ENCODE measurements at places on chromosomes 12 and 14.
A peak's percentile ranks its signal among the peaks of the same experiment; 100 is the strongest.

GRCh38 chr12:51183349-51183748 is 10.4 kb upstream of the TFCP2 start:
- no peak for DNase-seq

DNA sequence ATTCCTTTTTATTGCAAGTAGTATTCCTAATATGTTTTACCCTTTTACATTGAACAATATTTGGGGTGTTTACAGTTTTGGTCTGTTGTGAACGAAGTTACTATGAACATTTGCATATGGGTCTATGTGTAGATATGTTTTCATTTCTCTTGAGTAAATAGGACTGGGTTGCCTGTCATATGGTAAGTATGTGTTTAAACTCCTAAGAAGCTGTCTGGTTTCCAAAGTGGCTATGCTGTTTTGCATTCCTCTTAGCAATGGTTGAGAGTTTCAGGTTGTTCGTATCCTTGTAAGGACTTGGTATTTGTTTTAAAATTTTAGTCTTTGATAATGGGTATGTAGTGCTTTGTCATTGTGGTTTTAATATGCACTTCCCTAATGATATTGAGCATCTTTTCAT is 6.3 kb downstream of the METAP2 start:
- no peak for DNase-seq

DNA sequence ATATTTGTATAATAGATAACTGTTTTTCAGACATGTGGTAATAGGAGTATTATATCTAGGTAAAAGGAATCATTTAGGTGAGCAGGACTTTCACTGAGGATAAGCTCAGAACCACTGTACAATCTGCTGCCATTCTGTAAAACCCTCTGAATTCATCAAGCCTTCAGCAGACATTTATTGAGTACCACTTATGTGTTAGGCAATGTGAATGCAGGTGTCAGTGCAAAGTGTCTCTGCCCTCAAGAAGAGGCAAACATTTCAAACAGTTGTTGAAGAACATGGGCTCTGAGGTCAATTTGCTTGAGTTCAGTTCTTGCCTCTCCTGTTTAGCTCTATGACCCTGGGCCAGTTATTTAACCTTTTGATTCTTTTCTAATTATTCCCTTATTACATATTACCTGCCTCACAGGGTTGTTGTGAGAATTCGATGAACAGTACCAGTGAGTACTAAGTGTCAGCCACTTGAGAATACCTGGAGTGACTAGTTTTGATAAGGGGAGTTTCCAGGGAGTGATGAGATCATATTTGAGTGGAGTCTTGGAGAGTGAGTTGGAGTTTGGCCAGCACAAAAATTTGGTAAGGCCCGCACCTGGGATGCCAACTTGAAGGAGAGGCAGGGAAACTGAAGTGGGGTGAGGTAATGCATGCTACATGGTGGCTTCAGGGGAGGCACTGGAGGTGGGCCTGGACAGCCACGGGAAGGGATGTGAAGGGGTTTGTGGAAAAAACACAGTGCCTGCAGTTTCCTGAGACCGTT is 33.7 kb downstream of the RASSF8 start:
- no peak for DNase-seq

DNA sequence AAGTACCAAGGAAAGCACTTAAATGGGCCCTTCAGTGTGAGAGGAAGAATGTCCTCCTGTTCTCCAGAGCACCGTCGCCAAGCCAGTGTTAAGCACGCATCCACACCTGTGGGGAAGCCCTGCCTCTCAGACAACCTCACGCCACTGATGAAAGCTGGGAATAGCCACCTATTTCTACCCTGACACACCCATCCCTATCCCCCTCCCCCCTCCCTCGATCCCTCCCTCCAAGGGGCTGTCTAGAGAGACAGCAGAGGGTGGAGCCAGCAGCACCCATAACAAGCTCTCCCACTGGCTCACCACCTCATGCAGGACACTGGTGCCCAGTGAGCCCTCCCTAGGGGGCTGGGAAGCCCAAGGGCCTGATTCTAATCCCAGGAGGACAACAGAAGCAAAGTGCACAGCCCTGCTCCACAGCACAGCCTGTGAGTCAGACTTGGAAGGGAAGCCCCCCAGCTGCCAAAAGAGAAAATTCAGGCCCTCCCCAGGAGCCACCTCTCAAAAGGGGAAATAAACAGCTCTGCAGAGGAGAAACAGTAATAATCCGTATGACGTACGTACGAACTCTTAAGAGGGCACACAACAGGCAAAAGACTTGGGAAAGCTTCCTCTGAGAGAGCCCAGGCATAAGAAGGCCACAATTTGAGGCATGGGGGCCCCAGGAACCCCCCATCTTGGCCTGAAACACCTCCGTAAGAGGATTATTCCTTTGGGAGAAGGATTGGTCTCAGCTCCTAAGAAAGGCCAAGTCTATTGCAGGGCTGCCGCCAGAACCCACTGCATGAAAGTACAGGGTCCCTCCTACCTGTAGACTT is 7.8 kb downstream of the PITPNM2 start:
- no peak for DNase-seq

DNA sequence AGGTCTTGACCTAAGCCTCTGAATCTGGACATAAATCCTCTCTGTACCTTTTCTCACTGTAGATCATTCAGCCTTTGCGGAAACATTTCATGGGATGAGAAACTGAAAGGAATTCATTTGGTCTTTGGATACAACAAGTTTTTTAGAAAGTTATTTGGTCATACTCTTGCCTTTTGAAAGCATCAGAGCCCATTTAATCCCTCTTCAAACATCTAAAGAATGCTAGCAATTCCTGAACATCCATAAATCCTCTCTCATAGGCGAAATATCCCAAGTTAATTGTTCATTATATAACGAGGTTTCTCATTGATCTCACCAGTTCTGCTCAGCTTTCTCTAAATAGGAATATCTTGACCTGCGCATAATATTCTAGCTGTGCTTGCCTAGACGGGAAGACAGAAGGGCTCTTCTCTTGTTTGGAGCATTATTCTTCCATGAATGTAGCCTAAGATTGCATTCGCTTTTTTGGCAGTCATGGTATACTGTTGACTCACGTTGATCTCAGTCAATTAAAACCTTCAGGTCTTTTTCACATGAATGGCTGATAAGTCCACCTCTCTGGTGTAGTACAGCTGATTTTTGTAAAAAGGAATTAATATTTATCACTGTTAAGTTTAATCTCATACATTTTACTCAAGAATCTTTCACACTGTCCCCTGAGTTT is 24.1 kb downstream of the NTN4 start:
- DNase-seq, result no peak

DNA sequence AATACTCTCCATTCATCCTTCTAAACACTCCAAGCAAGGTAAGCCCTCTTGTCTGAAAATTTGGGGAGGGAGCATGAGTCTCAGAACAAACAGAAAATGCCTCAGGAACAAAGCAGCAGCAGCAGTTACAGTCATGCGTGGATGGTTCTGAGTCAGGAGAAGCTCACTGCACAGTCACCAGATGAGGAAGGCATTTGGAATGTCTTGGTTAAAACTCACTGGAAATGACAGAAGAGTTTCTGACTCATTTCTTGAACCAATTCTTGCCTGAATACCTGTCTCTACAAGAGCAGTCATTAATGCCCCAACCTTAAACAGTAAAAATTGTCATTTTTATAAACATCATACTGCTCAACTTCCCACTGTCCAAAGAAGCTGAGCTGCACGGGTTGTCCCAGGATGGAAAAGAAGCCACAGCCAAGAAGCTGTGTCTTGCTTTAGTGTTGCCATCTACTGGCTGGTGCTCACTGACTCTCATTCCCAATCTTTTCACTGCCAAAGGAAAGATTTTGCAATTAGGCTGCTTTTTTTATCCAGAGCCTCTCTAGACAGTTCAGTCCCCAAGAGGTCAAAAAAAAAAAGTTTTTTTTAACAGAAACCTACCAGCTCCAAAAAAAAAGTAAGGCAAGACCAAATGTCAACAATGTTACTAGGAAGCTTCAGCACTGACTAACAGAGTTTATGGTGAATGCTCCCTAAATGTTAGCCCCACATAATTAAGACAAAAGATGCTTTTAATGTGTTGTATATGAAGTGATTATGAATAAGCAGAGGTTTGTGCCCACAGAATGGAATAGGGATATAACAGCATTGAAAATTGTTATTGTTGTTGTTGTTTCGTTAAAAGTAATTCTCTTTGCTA is 40.4 kb downstream of the KICS2 start:
- DNase-seq, result no peak

- no peak for DNase-seq
Measured at GRCh38 chr14:74140374-74140850, 55.7 kb downstream of the LIN52 start.

DNA sequence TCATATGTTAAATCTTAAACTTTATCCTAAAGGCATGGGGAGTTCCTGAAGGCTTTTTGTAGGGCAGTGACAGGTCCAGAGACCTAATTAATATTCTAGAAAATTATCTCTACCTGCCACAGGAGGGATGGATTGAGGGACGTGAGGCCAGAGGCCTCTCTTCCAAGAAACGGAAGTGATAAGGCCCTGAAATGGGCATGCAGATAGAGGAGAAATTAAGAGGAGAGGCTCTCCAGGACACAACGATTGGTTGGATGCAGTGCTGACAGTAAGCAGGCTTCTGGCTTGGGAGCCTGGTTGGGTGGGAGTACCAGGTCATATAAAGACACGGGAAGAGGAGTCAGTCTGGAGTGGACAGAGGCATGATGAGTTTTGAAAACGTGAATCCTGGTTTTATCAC is 3.1 kb upstream of the BORCS5 start:
- no peak for DNase-seq

DNA sequence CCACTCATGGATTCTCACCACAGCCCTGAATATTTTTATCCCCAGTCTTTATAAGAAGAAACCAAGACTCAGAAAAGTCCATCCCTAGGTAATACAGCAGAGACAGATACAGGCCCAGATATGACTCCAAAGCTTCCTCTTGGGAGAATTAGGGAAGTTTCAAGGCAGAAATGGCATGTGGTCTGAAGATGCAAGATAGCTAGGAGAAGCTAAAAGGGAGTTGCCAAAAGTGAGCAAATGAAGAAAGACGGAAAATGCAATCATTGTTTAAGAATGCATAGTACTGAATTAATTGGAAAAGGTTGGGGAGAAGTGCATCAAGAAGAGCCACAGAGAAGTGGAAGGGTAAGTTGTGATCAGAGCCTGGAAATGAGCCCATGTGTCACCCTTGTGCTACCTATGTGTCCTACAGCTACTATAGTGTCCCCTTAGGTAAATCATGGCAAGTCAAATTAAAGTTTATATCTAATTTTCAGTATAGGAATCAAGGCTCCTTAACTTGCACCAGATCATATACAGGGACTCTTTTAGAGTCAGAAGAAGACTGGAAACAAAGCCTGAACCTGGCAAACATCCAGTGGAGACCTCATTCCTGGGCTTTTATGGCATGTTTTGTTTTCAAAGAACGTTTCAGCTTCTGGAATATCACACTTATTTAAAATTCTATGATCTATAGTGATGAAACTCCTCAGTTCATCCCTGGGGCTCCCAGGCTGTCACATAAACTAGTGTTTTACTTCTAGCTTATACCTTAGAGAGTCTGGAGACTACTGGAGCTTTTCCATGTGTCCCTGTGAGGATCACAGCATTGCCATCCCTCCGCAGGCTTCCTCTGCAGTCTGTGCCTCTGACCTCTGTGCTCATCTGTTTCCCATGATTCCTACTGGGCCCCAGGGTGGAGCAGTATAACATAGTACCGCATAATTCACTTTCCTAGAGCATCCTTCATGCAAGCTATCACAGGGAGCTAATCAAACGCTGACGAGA is 189.0 kb upstream of the CDKN3 start:
- DNase-seq, result no peak

GRCh38 chr14:56422703-56423213 is 156.8 kb upstream of the TMEM260 start:
- DNase-seq, result no peak

- no peak for DNase-seq
Measured at GRCh38 chr12:46265734-46266133, 3.1 kb downstream of the SLC38A1 start.

- DNase-seq, result no peak
Measured at GRCh38 chr14:25680934-25681333, 631.0 kb upstream of the STXBP6 start.

- DNase-seq, result no peak
Measured at GRCh38 chr14:98792171-98792570, 479.8 kb downstream of the BCL11B start.

GRCh38 chr12:121499929-121500793 is 80.7 kb downstream of the KDM2B start:
- peak; percentile 48 for DNase-seq

- no peak for DNase-seq
Measured at GRCh38 chr14:101603096-101603495, 41.8 kb downstream of the DIO3 start.

- DNase-seq, result no peak
Measured at GRCh38 chr12:6367065-6367968, 8.0 kb downstream of the SCNN1A start.

DNA sequence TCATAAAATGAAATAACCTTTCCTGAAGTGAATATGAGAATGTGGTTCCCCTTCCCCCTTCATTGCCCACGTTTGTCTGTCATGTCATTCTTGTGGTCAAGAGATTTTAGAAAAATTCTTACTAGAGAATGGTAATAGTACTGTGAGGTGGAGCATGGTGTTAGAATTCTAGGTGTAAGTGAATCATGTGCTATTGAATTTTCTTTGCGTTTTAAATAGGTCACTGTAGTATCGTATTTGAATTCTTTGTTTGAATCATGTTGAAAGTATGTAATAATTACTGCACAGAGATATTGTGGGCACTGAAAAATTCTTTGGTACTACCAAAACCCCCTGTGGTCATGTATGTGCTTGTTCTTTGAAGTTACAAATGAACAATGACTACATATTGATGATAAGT is 49.9 kb downstream of the FUT8 start:
- DNase-seq, result no peak

DNA sequence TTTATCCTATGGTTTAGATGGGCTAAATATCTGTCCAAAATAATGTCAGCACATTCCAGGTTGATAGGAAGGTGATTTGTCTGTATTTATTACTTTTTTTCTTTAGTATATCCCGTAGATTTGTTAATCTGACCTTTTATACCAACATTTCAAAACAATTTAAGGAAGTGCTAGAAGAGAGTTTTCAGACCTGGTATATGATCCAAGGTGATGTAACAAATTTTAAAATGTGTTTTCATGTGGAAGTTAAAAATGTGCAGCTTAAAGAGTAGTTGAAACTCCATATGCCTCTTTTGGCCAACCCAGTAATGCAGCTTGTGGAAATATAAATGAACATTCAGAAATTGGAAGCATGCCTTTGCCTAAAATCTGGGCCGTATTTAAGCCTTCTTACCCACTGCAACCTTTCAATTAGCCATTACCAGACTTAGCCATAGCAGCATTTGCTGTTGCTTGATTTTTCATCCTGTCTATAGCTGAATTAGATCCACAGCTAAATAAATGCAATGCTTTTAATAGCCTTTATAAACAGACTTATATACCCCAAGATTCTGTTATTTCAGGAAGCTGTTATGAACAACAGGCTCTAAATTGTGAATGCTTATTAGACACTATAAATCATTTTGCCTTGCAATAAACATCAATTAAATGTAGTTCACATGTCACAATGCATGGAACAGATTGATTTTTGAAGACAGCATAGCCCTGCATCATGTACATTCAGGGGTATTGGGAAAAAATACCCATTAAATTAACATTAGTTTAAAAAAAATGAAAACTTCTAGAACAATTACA is 271.2 kb downstream of the PDZRN4 start:
- no peak for DNase-seq

Data from stimulated activated CD8-positive, alpha-beta memory T cell treated with anti-CD3 and anti-CD28 coated beads, Interleukin-2, amount 100 ng/mL, for 1 hour (primary cell).